ENCODE measurements at places on chromosomes 5 and 9. TPM values are rescaled to one million over a fixed set of nuclear protein-coding genes. Genes with fewer than 3 reads are reported as not detected.

DNA sequence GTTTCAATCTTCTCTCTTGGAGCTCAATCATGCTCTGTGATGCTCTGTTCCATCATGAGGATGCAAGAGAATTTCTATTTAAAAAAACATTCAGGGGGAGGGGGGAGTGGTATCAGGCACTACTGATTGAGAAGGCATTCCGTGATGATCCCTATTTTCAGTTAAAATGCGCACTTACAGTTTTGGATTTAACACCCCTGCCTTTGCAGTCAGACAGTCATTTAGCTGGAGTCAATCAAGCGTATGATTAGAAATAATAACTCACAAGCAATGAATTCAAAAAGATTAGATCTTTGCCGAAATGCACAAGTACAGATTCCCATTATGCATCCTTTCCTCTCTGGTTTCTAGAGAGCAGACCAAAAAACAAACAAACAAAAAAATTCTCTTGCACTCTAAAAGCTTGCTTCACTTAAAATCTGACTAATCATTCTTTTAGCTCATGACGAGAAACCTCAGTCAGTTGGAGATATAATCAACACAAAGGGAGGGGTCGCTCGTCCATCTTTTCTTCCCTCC lies 55.4 kb downstream of the EFNA5 start:
- no peak overlapping the region for H3K27ac ChIP-seq
- no peaks in the 10 kb centered on the region for H3K27me3 ChIP-seq
- no peaks in the 10 kb centered on the region for H3K4me1 ChIP-seq
- DNase-seq, result peak; percentile 31

Gene HAUS6
- total RNA-seq, result 13.7 TPM

DNA sequence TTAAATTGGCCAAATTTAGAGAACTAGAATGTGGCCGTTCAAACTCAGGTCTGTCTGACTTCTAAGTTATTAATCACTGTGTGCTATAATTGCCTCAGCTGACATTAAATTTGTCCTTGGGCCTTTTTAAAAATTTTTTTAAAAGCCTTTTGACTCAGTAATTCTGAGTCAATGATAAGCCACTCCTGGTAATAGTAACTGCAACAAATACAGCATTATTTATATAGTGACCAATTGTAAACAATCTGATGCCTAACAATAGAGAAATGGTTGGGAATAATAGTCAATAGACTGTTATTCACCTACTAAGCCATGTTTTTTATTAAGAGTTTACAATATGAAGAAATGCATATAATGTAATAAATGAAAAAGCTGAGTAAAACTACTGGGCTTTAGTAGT lies 70.9 kb upstream of the FSD1L start:
- no peaks in the 10 kb centered on the region for H3K36me3 ChIP-seq
- H3K27ac ChIP-seq, result no peak overlapping the region
- DNase-seq, result no peak
- H3K27me3 ChIP-seq, result no peaks in the 10 kb centered on the region
- no peaks in the 10 kb centered on the region for H3K4me1 ChIP-seq

- no peak for DNase-seq
- no peak overlapping the region for H3K27ac ChIP-seq
- peaks cover 2% of the 10 kb centered on the region for H3K4me1 ChIP-seq
- H3K27me3 ChIP-seq, result peaks cover 2% of the 10 kb centered on the region
Observed at GRCh38 chr5:62282064-62282463, 23.9 kb upstream of the KIF2A start.

Gene GARIN3
- not detected for total RNA-seq

Gene TNC
- 1,099 TPM for total RNA-seq

DNA sequence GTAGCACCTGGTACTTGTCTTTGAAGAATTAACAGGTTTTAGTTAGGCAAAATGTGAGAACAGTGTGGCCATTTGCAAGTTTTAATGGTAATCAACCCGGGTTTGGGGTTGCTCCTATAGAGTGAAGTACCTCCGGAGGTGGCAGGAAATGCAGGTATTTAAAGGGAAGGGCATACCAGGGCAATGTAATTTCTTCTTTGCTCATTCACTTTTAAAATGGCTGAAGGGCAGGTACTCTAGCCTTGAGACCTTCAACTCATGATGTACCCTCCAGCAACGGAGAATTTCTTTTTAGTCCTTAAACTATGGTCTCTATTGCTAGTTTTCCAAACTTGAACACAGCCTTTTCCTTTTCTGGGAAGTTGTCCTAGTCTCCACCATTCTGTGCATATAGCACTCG lies 1.3 kb upstream of the HSPA4 start:
- H3K27ac ChIP-seq, result peak overlapping the region; percentile 98
- peaks cover 13% of the 10 kb centered on the region for H3K4me1 ChIP-seq
- DNase-seq, result no peak

DNA sequence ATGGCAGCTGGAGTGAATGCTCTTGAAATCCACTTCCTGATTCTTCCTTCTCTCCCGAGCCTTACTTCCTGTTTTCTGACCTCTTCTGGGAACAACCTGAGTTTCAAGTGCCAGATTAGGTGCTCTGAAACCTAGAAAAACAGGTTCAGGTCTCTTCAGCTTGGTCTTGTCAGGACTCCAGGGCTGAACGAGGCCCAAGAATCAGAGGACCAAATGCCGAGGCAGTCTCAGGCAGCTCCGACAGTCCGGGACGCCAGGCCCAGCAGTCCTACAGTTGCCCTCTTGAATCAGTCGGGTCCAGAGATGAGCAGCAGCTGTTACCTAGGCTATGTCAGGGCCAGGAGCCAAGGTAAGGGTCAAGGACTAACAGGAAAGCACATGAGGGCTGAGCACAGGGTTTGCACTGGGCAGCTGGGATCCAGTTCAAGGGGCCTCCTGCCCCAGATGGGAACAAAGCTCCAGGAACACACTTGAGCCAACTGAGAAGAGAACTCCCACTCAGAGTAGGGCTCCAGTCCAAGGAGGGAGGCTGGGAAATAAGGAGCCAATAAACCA lies 38.3 kb upstream of the ADRA1B start:
- no peaks in the 10 kb centered on the region for H3K27me3 ChIP-seq
- H3K4me3 ChIP-seq, result no peak overlapping the region
- DNase-seq, result no peak
- peaks cover 25% of the 10 kb centered on the region for H3K4me1 ChIP-seq

Gene FGD3
- 0.09 TPM for total RNA-seq

Gene LHX3
- total RNA-seq, result not detected

- H3K36me3 ChIP-seq, result no peaks in the 10 kb centered on the region
- no peak overlapping the region for H3K4me3 ChIP-seq
- DNase-seq, result no peak
- H3K27ac ChIP-seq, result no peak overlapping the region
Observed at GRCh38 chr5:157779221-157779620, 35.7 kb downstream of the LSM11 start.

- H3K27me3 ChIP-seq, result no peaks in the 10 kb centered on the region
- peak overlapping the region; percentile 98 for H3K27ac ChIP-seq
- H3K36me3 ChIP-seq, result no peaks in the 10 kb centered on the region
- H3K4me3 ChIP-seq, result peak overlapping the region; percentile 94
- no peak for DNase-seq
- H3K4me1 ChIP-seq, result peaks cover 53% of the 10 kb centered on the region
Observed at GRCh38 chr5:14147210-14147609, 4.1 kb downstream of the TRIO start.

Data from astrocyte (in vitro differentiated cells and primary cell).